CD8-positive, alpha-beta memory T cell (primary cell): ENCODE measurements at places on chromosomes 16 and 17. TPM values are rescaled to one million over a fixed set of nuclear protein-coding genes. Genes with fewer than 3 reads are reported as not detected.

NR1D1 gene
- 10.4 TPM for polyA plus RNA-seq

CHD9 gene
- polyA plus RNA-seq: 57.4 TPM

DNA sequence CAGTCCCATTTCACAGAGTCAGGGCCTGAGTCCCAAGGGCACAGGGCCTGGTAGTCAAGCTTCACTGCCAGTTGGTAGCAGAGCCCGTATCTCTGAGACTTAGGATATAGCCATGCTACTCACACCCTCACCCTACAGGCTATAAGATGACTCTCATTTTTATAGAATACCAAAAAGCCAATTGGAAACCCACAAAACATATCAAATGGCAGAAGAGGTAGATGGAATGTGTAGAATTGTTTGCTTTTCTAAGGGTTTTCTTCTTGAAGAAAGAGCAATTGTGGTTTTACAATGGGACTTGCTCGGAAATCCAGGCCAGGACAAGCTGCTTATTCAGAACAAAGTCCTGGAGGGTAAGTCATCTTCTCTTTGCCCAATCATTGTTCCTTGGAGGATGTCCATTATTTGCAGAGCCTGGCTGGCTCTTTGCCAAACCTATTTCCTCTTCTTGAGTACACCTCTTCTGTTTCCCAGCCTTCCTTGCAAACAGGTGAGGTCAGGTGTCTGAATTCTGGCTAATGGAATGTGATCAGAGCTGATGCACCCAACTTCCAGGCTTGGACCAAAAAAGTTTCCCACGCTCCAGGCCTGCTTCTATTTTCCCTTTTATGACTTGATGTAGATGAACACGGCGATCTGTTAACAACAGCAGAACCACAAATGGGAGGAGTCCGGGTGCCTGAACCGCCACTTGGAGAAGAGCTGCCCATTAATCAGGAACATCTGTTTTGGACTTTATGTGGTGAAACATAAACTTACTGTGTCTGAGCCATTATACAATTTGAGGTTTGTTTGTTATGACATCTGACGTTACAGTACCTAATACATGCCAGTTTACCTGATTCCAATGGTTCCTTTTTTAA, 16.9 kb upstream of the CCL22 start:
- DNase-seq: no peak

- DNase-seq: no peak
These were observed 4.3 kb upstream of the ZNF750 start for GRCh38 chr17:82843904-82844680.

DNA sequence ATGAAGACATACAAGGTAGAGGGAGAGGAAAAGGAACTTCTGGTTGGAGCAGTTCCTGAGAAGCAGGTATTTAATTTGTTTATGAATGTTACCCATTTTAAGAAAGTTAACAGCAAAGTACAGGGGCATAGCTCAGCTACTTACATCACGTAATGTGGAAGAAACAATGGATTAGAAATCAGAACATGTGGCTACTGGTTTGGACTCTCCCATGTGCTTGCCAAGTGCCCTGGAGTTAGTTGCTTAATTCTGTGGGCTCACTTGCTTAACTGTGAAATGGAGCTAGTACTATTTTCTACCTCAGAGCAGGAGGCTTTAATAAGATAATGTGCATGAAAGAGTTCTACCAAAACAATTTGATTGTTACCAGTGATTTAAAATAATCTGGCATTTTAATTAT, 27.3 kb downstream of the RSPRY1 start:
- DNase-seq: no peak
